ENCODE measurements at places on chromosomes 5 and 9. TPM values are rescaled to one million over a fixed set of nuclear protein-coding genes. Genes with fewer than 3 reads are reported as not detected.
A peak's percentile ranks its signal among the peaks of the same experiment; 100 is the strongest.

GRCh38 chr5:178234750-178235587, 2.4 kb upstream of the PHYKPL start:
- peak; percentile 77 for DNase-seq

DNA sequence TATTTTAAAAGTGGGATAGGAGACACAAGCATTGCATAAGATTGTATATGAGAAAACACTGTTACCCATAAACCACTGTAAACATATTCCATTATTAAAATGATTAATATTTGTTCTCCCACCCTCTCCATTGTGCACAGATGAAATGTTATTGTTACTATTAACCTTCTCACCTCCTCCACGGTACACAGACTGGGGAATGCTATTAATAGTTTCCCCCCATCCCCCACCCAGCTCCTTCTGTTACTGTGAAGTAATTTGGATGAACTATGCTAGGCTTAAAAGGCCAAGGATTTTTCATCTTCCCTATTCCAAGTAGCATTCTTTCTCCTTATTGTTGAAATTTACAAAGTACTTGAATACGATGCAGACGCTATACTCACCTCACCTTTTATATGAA, 91.4 kb downstream of the JAKMIP2 start:
- DNase-seq: no peak

- no peak for DNase-seq
Observed at GRCh38 chr5:151637676-151638075, 46.5 kb upstream of the FAT2 start.

GRCh38 chr9:8917956-8918739, 1118.6 kb upstream of the DMAC1 start:
- DNase-seq: no peak

- DNase-seq: no peak
Observed at GRCh38 chr9:121737481-121737931, 86.1 kb downstream of the DAB2IP start.

DNA sequence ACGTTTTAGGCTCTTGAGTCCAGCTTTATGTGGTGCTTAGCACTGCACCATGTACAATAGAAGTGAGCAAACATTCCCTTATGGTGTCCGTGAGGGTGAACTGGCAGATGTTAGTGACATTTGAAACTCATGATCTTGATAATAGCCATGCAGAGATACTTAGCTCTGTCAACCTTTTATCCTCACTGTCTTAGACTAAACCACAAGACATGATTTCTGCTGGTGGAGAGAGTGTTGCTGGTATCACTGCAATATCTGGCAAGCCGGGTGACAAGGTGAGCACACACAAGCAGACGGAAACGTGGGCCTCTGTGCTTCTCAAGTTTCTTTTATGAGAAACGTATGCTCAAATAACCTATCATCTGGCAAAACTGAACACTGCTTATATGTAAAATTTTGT, 68.4 kb downstream of the CAST start:
- no peak for DNase-seq

GRCh38 chr5:128629157-128629556, 91.1 kb upstream of the FBN2 start:
- DNase-seq: no peak

GRCh38 chr5:83378624-83379289, 92.8 kb upstream of the VCAN start:
- no peak for DNase-seq

GRCh38 chr5:60274747-60275146, 381.2 kb upstream of the PDE4D start:
- DNase-seq: no peak

- peak; percentile 42 for DNase-seq
Observed at GRCh38 chr5:173557123-173557903, 59.1 kb downstream of the BOD1 start.

PCSK5 gene
- 15.5 TPM for total RNA-seq

HSPB3 gene
- total RNA-seq: 6.9 TPM

FSTL4 gene
- 0.82 TPM for total RNA-seq

GRM6 gene
- total RNA-seq: under 0.01 TPM

MYMK gene
- total RNA-seq: not detected

DMRT3 gene
- total RNA-seq: not detected

All from frontal cortex (tissue), 4 donors.